ENCODE measurements at places on chromosomes 5 and 9.

- DNase-seq: no peak
Observed at GRCh38 chr9:126777733-126778132, 27.1 kb upstream of the ZBTB43 start.

GRCh38 chr5:130651440-130651839 is 513.6 kb downstream of the HINT1 start:
- DNase-seq: no peak

GRCh38 chr5:88262116-88262515 is 6.5 kb downstream of the TMEM161B start:
- DNase-seq: no peak

GRCh38 chr5:65084795-65085515 is 316.2 kb downstream of the CWC27 start:
- no peak for DNase-seq

DNA sequence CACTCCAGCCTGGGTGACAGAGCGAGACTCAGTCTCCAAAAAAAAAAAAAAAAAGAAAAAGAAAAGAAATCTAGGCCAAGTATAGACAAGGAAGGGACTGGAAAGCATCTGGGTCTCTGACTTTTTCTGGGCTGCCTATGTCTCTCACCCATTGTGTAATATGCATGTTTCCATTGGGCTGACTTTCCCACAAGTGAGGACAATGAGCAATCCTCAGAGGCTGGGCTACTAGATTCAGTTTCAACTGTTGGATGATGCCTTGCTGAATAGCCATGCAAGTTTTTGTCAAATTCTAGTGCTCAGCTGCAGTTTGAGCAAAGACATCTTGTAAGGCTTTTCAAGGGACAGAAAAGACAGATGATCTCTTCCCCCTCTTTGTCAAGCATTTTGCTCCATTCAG is 82.1 kb downstream of the PHAX start:
- DNase-seq: no peak

DNA sequence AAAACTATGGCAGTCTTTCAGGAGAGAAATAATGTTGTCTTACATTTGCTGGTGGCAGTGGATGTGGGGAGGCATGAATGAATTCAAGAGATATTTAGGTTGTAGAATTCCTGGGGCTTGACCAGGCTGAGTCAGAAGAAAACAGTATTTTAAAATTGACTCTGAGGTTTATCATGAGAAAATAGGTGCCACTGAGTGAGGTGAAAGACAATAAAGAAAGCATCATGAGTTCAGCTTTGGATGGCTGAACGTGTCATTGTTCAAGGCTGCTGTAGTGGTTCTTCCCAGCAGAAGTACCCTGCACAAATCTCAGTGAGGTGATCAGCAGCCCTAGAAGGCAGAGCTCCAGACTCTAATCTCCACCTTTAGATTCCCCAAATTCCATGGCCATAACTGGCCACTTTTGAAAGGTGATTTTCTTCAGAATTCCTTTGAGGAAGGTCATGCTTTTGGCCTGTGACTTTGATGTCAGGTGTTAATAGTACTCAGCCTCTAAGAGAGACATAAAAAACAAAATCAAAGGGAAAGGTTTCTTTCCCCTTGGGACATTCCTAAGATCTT is 395.4 kb downstream of the NTRK2 start:
- no peak for DNase-seq

GRCh38 chr9:110623462-110624025 is 44.0 kb upstream of the SVEP1 start:
- DNase-seq: no peak

DNA sequence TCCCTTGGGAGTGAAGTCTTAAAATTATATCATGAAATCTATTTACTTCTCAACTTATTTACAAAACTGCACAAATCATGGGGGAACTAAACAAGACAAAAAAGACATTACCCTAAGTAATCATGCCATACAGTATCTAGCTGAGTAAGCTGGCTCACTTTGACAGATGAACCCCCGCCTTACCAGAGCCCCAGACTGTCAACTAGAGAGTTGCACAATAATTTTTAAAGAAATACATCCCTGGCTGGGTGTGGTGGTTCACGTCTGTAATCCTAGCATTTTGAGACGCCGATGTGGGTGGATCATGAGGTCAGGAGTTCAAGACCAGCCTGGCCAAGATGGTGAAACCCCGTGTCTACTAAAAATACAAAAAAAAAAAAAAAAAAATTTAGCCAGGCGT is 62.3 kb downstream of the LPAR1 start:
- no peak for DNase-seq

GRCh38 chr5:133083901-133084300 is 32.1 kb downstream of the HSPA4 start:
- DNase-seq: no peak

GRCh38 chr5:146015001-146015400 is 78.6 kb downstream of the SH3RF2 start:
- DNase-seq: no peak

- no peak for DNase-seq
Observed at GRCh38 chr5:150703762-150704161, 2.9 kb upstream of the RBM22 start.

DNA sequence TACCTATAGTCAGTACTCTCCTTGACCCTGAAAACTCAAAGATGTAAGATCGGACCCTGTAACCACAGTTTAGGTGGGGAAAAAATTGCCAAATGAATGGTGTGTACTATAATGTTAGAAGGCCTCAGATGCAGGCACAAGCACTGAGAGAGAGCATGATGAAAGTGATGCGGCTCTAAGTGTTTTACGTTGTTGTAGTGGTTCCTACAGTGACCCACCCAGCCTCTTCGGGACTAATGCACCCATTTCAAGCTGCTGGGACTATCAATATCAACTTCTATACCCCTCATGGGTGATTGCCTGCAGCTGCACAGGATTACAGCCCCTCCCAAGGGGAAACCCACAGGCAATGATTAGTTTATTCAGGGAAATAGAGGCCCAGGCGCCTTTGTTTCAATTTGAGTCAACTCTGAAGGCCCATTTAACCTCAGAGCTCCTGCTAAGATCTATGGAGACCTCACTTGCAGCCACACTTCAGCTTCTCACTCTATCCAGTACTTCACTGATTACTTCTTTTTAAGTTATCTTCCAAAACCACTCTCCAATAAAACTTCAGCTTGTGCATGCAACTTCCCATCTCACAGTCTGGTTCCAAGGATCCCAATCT is 340.7 kb downstream of the NR2F1-AS1 start:
- no peak for DNase-seq

DNA sequence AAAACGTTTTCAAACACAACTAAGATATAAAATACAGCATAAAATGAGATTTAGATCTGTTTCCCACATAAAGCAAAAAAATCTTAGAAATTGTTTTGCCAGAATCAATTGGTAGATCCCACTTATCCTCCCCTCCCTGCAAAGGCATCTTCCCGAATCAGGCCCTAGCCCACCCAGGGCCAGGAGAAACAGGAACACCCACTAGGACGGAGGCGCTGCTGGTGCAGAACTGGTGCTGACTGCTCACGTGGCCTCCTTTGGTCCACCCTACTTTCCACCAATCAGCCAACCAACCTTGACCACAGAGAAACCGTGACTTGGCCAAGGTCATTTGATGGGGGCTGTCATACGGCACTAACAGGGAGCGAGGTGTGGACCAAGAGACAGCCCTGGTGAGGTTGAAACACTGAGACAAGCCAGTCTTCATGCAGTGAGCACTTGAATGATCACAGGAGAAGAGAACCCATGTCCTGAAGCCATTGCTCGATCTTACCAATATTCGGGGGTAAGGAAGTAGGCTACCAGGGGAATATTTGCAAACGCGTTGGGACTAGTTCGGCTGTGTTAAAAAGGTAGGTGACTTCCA is 5.2 kb downstream of the SURF2 start:
- DNase-seq: no peak

GRCh38 chr5:83844449-83845068 is 123.9 kb upstream of the HAPLN1 start:
- DNase-seq: no peak

GRCh38 chr5:171157775-171158174 is 151.3 kb upstream of the TLX3 start:
- no peak for DNase-seq

DNA sequence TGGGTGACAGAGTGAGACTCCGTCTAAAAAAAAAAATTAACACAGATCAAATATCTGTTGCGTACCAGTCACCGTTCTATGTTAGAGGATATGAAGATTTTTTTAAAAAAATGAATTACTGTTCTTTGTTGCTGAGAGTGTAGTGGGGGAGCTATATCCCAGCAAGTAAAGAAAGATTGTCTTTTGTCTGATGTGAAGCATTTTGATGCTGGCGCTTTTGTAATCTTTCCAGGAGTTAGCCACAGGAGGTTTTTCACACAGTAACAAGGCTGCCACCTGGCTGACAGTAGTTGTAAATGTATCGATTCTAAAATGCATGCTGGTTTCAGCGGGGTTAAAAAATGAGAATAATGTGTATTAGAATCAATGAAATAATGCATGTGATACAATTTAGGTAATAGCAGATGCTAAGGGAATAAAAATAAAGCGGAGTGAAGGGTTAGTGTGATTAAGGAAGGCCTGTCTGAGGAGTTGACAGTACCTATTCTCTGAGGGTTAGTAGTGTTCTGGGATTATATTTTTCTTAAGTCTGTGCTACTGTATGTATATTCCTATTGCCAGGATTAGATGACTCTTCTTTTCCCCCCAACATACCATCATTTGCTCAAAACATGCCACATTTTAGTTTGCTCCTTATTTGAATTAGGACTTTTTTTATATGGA is 3.4 kb downstream of the LMNB1 start:
- DNase-seq: no peak

- DNase-seq: no peak
Observed at GRCh38 chr9:96084331-96084734, 208.8 kb downstream of the ERCC6L2 start.

DNA sequence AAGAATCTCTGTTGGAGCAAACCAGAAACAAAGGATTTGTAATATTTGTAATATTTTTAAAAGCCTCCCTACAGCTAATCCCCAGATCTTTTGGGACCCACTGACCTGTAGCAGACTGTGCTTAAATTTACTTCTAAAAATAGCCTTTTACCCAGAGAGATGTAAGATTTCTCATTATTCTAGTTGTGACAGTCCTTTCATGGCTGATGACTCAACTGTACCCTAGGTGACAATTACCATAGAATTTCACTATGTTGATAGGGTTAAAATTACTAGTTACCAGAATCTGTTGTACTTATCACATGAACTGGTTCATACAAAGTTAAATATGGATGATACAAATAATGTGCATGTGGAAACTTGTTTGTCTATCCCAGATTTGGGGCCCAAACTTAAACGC is 543.9 kb upstream of the SEMA6A start:
- DNase-seq: no peak

- no peak for DNase-seq
Observed at GRCh38 chr9:106758911-106759310, 104.1 kb upstream of the ZNF462 start.

DNA sequence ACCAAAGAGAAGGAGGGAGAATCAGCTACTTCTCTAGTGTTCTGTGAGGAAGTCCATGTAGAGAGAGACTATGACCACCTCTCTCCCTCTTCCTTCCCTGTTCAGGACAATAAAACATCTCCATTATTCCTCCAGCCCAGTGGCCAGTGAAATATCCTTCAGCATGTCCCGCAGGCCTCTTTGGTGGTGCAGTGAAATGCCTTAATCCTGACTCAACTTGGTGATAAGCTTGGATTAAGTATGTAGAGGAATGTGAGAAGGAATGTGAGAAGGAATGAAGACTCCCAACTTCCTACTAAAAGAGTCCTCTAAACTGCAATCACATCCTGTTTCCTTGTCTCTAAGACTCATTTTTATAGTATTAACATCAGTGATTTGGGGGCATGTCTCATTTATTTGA is 167.3 kb downstream of the TRPM3 start:
- no peak for DNase-seq

GRCh38 chr9:134320126-134320867 is 6.0 kb upstream of the RXRA start:
- no peak for DNase-seq

DNA sequence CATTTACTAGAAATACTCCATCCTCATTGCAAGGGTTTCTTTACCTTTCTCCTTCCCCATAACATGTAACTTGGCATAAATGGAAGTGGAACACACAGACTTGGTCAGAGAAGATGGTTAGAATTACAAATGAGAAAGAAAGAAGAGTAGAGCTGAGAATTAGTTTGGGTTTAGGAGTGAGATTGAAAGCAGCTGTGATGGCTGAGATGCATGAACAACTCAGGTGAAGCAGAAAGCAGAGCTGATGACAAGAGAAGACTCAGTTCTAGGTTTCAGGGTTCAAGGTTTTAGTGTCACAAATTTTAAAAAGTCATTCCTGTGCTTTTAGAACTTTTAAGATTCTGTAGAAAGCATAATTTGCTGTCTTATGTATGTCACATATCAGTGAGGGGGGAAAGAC is 54.0 kb downstream of the TMEM161B start:
- DNase-seq: no peak

DNA sequence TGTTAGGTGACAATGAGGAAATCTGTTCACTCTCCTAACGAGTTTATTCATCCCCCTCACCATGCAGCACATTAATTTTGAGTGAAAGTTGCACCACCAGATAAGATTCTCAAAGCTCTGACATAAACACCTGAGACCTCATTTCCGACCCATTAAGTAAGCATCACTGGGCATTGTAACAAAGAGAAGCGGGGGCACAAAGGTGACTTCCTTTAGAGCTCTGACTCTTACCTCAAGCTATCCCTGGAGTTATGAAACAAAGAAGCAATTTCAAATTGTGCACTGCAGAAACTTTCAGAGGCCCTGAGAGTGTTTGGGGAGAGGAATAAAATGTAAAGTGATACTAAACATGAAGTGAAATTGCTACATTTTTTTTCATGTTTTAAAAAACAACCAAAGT is 29.5 kb downstream of the C5orf15 start:
- DNase-seq: no peak

- DNase-seq: no peak
Observed at GRCh38 chr9:126702151-126703001, 88.6 kb downstream of the LMX1B start.

GRCh38 chr5:111655169-111655924 is 101.6 kb downstream of the NREP start:
- no peak for DNase-seq

DNA sequence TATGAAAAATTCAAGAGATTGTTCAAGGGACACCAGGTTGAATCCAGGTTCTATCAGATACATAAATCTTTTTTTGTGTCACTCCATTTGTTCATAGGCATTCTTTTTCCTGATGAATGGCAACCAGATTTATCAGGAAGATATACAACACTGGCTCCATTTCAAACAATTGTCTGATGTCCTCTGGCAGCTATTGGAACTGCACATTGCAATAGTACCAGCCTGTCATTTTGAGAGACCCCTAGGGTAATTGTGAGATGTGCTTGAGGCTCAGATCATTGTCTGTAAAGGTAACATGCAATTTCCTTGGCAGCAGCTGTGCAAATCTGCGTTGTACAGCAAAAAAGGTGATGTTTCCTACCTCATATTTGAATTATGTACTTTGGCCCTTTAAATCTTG is 25.9 kb downstream of the KCTD16 start:
- DNase-seq: no peak
